ENCODE measurements at places on chromosomes 7 and 10.

DNA sequence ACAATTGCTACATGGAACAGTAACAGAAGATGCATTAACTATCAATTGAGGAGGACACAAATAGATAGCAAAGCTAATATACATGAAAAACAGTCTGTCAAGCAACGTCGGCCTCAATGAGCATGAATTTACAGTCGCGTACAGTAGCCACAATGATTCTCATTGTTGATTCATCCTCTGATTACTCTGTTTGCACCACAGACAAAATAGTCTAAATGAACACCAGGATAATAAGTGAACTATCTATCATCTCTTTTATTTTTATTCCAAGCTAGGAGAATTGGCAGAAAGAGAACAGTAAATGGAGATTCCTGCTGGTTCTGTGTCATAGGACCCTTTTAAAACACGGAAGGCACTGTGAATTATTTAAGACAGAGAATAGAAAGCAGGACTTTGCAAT lies 108.5 kb downstream of the EVX1 start:
- DNase-seq, result no peak

GRCh38 chr10:124586142-124586541 lies 124.5 kb downstream of the LHPP start:
- no peak for DNase-seq

GRCh38 chr10:110006358-110007160 lies 1.2 kb upstream of the ADD3 start:
- DNase-seq, result no peak

DNA sequence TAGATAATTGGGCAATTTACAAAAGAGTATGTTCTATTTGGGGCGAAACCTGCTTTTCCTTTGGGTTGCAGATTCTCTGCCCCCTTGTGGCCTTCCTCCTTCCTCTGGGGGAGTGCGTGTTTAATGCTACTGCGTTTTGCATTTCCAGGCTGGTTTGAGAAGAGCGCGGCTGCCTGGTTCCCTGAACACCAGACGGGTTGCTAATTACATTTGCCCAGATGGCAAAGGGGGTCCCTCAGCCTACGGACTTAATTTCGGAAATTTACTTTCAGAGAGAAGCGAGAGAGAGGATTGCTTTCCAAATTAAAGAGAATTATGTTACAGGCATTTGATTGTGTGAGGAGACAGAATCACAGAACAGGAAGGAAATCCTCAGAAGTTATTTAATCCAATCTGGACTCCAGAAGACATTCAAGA lies 91.9 kb upstream of the JAZF1 start:
- peak; percentile 16 for DNase-seq

DNA sequence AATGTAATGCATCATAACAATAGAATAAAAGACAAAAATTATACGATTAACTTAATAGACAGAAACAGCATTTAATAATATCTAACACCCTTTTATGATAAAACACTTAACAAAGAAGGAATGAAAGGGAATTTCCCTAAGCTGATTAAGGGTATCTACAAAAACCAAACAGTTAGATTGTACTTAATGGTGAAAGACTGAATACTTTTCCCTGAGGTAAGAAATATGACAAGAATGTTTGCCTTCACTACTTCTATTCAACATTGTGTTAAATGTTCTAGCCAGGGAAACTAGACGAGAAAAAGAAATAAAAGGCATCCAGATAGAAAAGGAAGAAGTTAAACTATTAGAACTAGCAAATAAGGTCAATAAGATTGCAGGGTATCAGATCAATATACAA lies 276.9 kb downstream of the BAMBI start:
- no peak for DNase-seq

- no peak for DNase-seq
Measured at GRCh38 chr10:5557040-5557721, 32.4 kb downstream of the CALML3 start.

- DNase-seq, result no peak
Measured at GRCh38 chr10:82148764-82149163, 273.8 kb downstream of the NRG3 start.

- no peak for DNase-seq
Measured at GRCh38 chr7:89145801-89146200, 350.3 kb upstream of the TEX47 start.

DNA sequence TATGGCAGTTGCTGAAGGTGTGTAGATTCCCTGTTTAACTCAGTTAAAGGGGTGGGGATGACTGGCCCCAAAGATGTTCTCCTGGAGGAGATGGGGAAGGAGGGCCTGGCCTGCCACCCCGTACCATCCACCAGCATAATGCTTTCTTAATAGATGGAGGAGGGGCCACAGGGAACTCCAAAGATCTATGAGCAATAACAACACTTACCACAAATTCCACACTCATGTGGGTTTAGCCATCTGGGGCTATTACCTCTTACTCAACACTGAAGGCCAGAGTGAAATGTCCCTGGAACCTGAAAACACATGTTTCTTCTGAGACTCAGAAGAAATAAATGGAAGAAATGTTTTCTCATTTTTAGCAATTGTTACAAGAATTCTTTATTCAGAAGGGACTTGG lies 259.0 kb downstream of the CXCL12 start:
- no peak for DNase-seq

- DNase-seq, result no peak
Measured at GRCh38 chr7:157248659-157249058, 88.1 kb upstream of the DNAJB6 start.

DNA sequence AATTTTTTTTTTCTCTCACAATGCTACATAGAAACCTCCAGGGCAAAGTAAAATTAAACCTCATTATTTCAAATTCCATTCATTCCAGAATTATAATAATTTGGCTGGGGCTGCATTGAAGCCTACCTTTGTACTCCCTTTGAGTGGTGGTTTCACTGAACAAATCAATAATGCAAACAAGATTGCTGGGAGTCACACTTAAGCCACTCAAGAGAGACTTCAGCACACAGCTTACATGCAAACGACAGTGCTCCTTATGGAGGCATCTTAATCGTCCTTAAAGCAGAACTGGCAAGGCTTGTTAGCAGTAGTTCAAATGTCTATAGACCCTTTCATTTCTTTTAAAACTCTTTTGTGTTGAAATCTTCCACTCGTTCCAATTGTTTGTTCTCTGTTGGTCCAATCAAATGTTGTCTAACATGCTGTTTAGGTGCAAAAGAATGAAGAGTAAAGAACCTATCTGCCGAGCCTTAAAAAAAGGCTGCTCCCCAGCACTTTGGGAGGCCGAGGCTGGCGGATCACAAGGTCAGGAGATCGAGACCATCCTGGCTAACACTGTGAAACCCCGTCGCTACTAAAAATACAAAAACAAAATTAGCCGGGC lies 294.9 kb downstream of the FGFR2 start:
- no peak for DNase-seq

- DNase-seq, result no peak
Measured at GRCh38 chr10:121736315-121737130, 138.3 kb upstream of the FGFR2 start.

DNA sequence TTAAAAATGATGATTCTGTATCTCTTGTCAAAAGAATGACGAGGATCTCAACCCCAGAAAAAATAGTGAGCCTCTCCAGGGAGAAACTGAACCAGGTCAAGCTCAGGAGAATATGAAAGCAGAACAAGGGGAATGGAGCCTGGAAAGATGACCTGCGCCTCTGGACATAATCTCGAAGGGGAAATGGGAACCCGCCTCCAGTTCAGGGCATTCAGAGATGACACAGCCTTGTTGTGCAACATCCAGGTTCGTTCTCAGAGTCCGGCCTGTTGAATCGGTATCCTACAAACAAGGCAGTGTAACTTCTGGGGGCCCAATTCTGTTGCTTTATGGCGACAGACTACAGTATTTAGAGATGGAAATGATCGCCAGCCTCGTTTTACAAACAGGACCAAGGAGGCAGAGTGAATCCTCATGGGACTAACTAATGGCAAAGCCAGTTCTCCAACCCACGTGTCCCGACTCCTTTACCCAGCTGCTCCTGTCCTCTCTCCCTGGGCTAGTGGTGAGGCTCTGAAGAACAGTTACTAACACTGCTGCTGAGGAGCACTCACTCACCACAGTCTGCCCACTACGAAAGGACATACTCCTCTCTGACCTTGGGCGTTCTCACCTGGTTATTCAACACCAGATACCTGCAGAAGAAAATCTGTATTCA lies 67.6 kb downstream of the JAZF1 start:
- DNase-seq, result no peak

- DNase-seq, result no peak
Measured at GRCh38 chr7:116087984-116088383, 57.4 kb upstream of the TFEC start.

- DNase-seq, result no peak
Measured at GRCh38 chr10:79060641-79061255, 8.0 kb upstream of the ZMIZ1 start.

DNA sequence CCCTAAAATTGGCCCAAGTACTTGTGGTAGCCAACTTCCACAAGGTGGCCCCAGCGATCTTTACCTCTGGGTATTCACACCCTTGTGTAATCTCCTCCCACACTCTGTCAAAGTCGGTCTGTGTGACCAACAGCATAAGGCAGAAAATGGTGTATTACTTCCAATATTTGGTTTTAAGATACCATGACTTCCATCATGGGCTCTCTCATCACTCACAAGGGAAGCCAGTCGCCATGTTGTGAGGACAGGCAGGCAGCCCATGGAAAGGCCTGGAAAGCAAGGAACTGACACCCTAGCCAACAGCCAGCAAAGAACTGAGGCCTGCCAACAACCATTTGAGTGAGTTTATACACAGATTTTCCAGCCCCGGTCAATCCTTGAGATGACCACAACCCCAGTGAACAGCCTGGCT lies 91.0 kb upstream of the KMT2E start:
- DNase-seq, result no peak

DNA sequence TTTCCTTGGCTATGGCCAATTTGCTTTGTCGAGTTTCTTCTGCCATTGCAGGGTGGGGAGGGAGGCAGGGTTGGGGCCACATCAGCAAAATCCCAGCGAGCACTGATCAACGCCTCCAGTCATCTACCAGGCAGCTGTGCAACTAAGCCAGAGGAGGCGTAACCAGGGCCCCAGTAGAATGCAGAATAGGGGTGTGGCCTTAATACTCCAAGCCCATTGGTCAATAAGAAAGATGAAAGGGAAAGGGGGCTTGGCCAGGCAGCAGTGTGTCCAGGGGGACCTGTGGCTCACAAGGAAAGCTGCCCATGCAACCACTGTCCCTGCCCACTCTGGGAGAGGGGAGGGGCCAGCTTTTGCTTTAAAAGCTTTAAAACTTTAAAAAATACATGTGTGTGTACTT lies 21.5 kb upstream of the GGCT start:
- DNase-seq, result no peak

GRCh38 chr7:138458576-138459412 lies 1.3 kb upstream of the TRIM24 start:
- no peak for DNase-seq

DNA sequence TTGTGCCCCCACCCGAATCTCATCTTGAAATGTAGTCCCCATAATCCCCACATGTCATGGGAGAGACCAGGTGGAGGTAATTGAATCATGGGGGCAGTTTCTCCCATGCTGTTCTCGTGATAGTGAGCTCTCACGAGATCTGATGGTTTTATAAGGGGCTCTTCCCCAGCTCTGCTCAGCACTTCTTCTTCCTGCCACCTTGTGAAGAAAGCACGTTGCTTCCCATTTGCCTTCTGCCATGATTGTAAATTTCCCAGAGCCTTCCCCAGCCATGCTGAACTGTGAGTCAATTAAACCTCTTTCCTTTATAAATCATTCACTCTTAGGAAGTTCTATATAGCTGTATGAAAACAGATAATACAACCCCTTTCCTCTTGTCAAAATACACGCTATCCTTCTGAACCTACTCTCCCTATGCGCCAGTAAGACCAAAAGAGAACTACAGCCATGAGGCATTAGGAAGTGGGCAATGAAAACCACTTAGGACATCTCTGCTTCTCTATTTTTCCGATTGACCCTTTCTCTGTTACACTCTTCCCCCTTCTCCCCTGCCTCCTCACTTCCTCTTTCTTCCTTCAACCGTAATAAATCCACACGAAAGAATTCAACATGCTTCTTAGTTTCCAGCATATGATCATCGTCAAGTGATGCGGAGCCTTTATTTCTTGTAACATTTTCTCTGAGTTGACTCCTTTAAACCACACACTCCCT lies 101.2 kb upstream of the WDR11 start:
- DNase-seq, result no peak

DNA sequence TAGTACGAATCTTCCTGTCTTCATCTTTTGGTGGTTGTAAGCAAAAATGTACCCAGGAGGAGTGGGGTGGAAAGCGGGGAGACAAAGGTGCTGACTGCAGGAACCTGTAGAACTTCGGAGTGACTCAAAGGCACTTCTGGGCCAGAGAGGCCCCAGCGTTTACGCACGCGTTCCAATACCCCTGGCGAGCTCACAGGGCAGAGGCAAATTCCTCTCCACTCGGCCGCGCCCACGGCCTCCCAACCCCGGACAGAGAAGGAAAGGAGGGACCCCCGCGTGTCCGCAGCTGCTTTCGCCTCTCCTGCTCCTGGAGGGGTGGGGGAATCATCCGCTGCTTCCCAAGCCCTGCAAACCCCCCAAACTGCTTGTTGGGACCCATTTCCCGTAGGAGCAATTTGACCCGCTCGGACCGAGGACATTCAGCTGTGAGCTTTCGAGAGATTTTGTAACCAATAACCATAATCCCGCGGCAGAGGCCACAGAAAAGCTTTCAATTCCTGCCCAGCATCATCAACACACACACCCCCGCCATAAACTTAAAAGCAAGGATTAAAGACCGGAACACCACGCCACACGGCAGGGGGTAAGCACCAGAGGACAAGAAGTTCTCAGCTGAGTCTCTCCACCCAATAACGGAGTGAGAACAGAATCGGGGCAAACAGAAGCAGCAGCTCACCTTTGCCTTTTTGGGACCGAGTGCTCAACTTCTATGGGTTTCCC lies 2.3 kb downstream of the IGF2BP3 start:
- no peak for DNase-seq

DNA sequence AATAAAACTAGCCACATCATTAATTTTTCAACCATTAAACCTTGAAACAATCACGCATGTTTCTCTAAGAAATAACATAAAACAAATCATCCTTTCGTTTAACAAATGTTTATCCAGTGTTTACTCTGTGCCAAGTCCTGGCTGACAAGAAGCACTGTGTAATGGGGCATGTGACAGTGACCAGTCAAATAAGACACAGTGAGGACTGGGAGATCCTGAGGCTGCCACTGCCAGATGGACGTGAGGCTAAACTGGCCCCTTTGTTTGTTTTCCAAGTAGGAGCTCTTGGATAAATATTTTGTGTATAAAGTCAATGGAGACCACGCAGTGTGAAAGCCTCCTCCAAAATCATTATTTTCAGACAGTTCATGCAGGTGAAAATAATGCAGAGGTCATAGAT lies 626.2 kb downstream of the SUGCT start:
- no peak for DNase-seq

- DNase-seq, result no peak
Measured at GRCh38 chr7:20310963-20311742, 19.5 kb upstream of the ITGB8 start.

DNA sequence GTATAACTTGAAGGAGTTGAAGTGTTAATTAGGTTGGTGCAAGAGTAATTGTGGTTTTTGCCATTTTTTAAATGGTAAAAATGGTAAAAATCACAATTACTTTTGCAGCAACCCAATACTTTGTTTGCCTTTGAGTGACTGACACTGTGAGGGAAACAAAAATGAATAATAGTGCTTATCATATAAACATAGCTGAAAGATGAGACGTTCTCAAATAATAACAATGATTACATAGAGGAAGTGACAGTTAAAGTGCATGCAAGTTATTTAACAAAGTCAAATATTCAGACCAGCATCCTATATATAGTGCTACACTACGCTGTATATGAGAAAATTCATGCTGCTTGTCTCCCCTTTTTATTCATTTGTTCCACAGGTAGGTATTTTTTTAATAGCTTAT lies 4.7 kb upstream of the HBP1 start:
- no peak for DNase-seq

- no peak for DNase-seq
Measured at GRCh38 chr7:79050603-79051002, 402.9 kb downstream of the MAGI2 start.

Data from 8988T (cell line).